ENCODE measurements at places on chromosomes 3 and 15.
A peak's percentile ranks its signal among the peaks of the same experiment; 100 is the strongest.

- no peak for DNase-seq
These were observed 326.3 kb downstream of the UACA start for GRCh38 chr15:70437089-70437488.

DNA sequence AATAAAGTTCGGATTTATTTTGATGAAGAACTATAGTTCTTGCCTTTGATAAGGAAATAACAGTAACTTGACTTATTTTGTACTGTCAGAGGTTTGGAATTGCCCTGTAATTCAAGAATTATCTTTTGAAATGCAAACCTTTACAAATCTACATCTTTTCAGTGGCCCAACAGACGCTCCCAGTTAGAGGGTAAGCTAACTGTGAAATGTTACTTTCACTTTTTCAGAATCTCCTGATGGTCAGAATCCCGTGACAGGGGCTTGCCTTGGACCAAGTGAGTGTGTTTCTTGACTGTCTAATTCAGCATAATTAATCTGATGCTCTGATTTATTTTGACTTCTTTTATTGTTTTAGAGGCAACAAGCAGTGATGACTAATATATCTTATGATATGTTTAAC lies 262.5 kb downstream of the PLOD2 start:
- DNase-seq, result peak; percentile 22

DNA sequence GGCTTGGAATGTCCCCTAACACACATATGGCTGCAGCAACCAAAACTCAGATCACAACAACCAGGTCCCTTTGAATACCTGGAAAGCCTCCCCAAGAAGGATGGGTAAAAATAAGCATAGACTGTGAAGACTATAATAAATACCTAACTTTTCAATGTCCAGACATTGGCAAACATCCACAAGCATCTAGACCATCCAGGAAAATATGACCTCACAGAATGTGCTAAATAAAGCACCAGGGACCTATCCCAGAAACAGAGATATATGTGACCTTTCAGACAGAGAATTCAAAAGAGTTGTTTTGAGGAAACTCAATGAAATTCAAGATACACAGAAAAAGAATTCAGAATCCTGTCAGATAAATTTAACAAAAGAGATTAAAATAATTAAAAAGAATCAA lies 109.2 kb downstream of the NEDD4 start:
- peak; percentile 27 for DNase-seq

DNA sequence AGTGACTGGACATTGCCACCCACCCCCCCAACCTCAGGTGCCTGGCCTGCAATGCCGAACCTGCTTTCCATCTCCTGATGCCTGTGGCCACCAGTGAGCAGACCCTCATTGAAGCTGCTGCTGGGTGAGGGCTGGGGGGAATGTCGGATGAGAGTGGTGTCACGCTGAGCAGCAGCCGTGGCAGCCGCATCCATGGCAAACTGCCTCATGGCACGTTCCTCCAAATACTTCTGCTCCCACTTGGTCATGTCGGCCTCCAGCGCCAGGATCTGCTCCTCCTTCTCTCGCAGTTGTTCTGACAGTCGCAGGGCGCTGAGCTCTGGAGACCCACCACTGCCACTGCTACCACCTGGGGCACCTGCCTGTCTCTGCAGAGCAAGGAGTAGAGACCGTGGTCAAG lies 14.2 kb downstream of the AMOTL2 start:
- no peak for DNase-seq

DNA sequence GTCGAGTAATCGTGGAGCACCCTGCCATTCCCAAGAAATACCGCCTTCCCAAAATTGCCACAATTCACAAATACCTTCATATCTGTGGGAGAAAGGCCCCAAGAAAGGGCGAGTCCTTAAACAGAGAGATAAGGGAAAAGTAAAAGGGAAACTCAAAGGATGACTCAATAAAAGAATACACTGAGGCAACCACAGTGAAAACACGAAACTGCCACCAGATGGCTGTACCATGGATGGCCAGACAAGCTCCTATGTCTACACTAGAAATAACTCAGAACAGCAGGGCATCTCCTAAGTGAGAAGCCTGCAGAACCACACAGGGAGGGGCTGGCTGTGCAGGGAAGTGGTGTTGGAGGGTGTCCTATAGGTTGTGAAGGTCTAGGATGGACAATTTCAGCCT lies 25.0 kb downstream of the SRGAP3 start:
- no peak for DNase-seq

GRCh38 chr15:55179141-55179540 lies 17.6 kb downstream of the RSL24D1 start:
- DNase-seq, result no peak

DNA sequence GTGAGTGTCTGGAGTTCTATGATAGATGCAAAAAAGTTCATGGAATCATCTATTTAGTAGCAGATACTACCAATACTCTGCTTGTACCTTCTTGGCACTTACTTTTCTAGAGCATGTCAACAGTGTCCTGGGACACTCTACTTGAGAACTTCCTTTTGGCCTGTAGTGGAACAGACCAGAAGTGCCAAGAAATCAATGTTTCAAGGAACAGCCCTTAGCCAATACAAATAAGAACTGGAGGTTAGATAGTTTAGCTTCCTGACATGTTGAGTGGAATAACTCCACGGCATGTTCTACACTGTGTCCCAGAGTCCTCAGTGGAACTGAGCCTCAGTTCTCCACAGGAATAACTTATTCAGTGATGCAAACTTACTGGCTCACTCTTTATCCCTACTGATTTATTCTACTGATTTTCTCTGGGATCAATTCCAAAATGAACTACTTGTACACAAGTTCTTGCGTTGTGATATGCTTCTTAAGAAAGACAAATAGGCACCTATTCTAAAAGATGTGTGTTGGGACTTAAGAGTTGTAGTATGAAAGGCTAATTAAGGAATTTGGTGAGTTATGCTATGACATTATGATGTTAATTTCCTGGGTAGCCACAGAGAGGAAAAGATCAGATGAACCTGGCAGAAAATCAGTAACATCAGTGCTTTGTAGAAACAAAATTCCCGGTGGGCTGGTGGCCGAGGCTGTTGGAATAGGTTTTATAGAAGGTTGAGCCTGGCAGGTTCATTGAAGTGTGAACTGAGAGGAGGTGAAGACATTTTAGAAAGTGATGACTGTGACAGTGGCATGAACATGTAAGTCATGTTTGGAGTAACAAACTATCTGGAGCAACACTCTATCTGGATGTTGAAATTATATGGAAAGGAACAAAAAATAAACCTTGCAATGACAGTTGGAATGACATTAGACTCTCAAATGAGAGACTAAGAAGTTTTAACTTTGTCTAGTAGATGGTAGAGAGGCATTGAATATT lies 101.8 kb upstream of the RBMS3 start:
- DNase-seq, result peak; percentile 17

GRCh38 chr3:16890597-16891333 lies 6.0 kb downstream of the PLCL2 start:
- DNase-seq, result peak; percentile 40

Data from astrocyte of the spinal cord (primary cell).